Cardiac ventricle fibroblast (primary cell): ENCODE measurements at places on chromosomes 2 and 18. TPM values are rescaled to one million over a fixed set of nuclear protein-coding genes. Genes with fewer than 3 reads are reported as not detected.

STARD6 gene
- total RNA-seq: not detected in 2 replicates

MEP1B gene
- not detected in 2 replicates for total RNA-seq

ACKR3 gene
- 7.8 and 8.6 TPM in 2 replicates for total RNA-seq

C2orf80 gene
- not detected in 2 replicates for total RNA-seq

VIL1 gene
- total RNA-seq: not detected in 2 replicates
